DMS79 (cell line): ENCODE measurements at places on chromosomes 2 and 18.

DNA sequence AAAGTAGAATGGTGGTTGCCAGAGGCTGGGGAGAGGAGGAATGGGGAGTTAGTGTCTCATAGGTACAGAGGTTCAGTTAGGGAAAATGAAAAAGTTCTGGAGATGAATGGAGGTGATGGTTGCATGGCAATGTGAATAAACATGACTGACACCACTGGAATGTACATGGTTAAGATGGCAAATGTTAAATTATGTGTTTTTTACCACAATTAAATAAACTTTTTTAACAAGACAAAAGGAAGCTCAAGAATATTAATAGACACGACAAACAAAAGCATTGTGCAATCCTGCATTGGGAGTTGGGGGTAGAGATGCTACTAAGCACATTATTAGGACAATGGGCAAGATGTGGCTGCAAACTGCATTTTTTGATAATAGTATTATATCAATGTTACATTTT, 147.7 kb downstream of the TWIST2 start:
- DNase-seq, result no peak

DNA sequence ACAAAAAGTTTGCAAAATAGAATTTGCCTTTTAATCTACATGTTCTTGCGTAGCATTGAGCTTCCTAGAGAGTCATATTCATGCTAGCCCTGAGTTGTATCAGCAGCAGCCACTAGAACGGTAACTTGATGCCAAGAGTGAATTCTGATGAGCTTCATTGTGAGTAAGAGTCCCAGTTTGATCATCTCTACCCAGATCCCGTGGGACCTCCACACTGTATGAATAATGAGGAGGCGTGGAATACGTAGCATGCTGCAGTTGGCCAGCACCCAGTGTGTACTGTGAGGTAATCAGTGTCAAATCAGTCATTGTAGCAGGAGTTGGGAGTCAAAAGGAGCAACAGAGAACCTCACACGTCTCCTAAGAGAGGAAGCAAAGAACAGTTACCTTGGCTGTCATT, 197.9 kb downstream of the NEDD4L start:
- DNase-seq, result peak; percentile 36

DNA sequence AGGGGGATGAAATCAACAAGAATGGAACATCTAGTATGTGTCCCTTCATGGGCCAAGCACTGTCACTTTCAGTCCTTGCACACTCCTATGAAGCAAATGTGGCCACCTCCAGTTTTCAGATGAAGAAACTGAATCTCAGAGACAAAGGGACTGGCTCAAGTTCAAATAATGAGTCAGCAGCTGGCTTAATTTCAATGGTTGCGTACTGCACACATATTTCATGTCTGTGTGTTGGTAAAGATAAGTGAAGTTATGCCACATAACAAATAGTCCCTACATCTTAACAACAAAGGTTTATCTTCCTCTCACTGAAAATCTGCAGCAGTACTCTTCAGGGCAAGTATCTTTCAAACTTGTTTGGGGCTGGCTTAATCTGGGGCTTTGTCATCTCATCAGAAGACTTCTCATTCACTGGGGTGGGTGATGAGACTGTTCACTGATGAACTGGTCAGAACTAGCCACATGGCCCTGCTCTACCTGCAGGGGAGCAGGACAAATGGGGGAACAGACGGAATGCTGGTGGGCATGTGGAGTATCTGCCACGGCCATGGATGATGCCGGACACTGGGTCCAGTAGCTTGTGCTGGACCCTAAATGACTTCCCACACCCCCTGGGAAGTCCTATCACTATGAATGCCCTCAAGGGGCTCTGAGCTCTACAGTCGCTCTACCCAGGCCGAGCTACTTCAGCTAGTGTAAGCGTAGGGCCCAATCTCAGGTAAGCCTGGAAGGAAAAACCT, 263.2 kb downstream of the CYP26B1 start:
- no peak for DNase-seq

- DNase-seq, result no peak
These were observed 133.7 kb downstream of the COL6A3 start for GRCh38 chr2:237280229-237280628.

- peak; percentile 65 for DNase-seq
These were observed 82.6 kb downstream of the PKP4 start for GRCh38 chr2:158539176-158540005.

DNA sequence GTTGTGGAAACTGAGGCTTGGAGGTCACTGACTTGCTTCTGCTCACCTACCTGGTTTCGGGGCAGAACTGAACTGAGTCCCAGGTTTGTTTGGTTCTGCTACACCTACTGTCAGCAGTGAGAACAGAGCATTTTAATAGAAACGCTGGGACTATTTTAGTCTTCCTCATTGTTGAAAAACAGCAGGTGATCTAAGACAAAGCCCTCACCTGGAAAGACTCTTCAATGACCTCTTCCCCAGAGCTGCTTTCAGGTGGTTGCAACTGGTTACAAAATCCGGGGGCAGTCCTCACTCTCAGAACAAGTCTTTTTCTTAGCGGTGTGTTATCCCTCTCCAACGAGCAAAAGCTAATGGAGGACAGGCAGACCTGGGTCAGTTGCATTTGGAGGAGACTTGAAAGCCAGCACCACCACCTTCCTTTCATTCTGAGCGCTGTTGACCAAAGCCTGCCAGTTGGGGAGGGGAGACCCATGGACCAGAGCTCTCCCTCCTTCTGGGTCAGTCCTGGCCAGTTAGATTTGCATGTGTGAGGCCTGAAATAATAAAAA, 217.0 kb downstream of the NCK2 start:
- no peak for DNase-seq

DNA sequence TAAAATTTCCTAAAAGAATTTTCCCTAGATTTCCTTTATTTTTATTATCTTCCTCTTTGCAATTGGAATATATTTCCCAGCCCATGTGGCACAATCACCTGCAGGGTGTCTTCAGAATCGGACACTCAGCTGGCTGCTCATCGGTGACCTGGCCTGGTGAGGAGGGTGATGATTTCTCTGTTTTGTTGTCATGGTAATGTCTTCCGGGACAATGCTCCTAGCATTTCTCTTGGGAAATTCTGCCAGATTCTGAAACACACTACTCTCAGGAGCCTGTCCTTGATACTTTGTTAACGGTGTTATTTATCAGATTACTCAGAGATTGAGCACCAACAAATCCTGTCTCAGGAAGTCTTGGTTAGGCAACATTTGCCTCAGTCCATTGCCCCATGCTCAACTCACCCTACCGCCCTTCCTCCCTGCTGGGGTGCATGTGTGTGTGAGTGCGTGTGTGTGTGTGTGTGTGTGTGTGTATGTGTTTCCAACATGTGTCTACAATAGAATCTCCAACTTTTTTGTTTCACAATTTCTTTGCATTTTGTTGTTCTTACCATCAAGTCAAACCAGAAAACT, 70.3 kb downstream of the MYT1L start:
- DNase-seq, result no peak

- no peak for DNase-seq
These were observed 223.1 kb downstream of the GLI2 start for GRCh38 chr2:120958623-120959366.

GRCh38 chr2:236959036-236959435, 126.7 kb upstream of the COPS8 start:
- no peak for DNase-seq

DNA sequence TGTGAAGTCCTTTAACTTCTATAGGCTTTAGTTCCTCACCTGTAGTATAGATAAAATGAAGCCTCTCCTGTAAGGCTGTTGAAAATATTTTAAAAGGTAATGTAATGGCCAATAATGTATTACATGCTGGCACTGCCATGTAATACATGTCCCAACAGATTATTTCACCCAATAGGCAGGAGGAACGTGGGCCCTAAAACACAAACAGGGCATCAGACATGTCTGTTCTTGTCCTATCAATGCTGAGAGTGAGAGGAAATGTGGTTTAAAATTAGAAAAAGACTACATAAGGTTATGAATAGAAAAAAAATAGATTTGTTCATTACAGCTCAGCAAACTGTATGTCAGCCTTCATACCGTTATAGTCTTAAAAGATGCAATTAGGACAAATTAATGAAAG, 492.7 kb upstream of the DDX18 start:
- no peak for DNase-seq

GRCh38 chr18:79935499-79935898, 16.0 kb downstream of the SLC66A2 start:
- no peak for DNase-seq

- peak; percentile 16 for DNase-seq
These were observed 25.0 kb upstream of the RAPGEF4 start for GRCh38 chr2:172710584-172711047.

DNA sequence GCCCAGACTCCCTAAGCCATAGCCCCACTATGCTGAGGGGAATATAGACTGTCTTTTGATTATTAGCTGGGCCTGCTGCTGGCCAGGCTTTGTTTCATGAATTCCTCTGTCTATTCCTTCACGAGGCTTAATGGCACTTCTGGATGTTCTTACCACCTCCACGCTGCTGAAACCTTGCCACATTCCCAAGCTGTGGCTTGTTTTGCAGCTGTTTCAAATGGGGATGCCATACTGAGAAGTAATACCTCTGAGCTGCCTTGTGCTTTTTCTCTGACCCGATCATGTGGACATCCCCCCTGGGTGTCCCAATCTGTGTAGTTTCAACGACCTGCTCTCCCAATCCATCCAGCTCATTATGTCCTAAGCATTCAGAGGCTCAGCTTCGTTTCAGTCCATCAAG, 114.1 kb downstream of the ICOS start:
- DNase-seq, result no peak

GRCh38 chr2:144414324-144414845, 105.5 kb downstream of the ZEB2 start:
- DNase-seq, result no peak

DNA sequence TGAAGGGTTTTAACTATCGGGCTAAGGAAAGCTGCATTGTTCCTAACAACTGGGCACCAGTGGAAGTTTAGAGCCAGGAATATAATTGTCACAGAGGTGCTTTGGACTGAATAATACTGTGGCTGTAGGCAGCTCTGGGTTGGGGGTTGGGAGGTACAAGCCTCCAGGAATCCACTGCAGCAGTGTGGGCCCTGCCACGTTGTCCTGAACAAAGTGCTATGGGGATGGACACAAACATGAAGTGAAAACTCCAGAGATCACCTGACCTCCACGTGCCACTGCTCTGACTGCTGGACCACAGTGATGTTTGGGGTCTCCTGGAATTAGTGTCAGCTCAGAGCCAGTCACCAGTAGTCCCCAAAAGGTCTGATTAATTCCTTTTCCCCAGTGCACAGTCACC, 110.9 kb downstream of the BCL2 start:
- DNase-seq, result no peak

GRCh38 chr2:233433794-233434193, 79.5 kb downstream of the DGKD start:
- DNase-seq, result no peak

DNA sequence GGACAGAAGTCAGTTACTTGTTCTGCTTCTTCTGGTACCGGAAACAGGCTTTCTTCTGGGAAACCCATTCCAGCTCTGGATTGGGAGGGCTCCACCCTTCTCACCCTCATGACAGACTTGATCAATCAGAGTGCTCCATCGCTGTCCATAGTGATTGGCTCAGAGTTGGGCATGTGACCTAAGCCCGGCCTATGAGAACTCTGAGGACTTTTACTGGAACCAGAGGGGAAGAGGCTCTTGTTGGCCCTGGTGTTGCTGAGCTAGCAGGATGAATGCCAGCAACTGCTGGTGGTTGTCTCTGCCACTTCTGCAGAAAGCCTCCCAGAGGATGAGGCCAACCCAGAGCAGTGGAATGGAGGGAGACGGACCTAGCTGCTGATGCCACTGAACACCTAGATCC, 33.3 kb downstream of the TMEM37 start:
- no peak for DNase-seq

DNA sequence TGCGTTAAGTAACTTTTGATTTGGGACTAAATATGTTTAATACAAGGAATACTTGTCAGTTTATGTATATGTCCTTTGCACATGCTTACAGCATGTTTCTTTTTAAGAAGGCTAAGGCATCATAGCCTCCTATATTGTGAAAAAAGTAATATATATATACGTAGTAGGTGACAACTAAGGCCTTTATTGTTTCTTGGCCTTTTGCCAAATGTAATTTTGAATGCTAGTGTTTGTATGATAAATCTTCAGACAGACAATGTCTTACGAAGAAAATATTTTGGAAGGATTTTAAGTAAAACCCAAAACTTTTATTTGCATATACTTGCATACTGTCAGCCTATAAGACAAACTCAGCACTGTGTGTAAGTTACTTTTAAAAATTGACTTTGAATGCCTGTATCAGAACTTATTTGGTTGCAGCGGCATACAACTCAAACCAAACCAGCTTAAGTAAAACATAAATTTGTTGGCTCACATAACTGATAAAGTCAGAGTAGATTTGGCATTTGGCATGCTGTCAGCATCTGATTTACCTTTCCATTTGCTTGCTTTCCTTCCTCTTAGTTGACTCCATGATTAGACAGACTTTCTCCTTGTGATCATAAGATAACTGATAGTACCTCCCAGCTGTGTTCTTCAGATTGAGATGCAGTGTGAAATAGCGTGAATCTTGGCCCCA, 24.4 kb downstream of the UBE2E3 start:
- DNase-seq, result no peak

- no peak for DNase-seq
These were observed 178.7 kb downstream of the EN1 start for GRCh38 chr2:118668431-118669424.

DNA sequence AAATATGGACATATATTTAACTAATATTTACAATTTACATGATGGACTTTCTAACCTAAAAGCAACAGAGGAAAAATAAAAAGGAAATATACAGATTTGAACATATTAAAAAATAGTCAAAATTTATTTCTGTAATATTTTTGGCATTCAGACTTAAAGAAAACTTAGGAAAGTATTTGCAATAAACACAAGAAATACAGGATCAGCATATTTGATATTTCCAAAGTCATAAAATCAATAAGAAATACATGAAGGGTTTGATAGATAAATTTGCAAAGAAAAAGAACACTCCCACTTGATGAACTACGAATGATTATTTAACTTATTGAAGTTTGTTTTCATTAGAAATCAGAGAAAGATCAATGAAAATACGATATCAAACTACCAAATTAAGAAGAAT, 48.6 kb upstream of the CD302 start:
- DNase-seq, result no peak

GRCh38 chr2:237866101-237866621, 6.7 kb downstream of the RAMP1 start:
- no peak for DNase-seq

DNA sequence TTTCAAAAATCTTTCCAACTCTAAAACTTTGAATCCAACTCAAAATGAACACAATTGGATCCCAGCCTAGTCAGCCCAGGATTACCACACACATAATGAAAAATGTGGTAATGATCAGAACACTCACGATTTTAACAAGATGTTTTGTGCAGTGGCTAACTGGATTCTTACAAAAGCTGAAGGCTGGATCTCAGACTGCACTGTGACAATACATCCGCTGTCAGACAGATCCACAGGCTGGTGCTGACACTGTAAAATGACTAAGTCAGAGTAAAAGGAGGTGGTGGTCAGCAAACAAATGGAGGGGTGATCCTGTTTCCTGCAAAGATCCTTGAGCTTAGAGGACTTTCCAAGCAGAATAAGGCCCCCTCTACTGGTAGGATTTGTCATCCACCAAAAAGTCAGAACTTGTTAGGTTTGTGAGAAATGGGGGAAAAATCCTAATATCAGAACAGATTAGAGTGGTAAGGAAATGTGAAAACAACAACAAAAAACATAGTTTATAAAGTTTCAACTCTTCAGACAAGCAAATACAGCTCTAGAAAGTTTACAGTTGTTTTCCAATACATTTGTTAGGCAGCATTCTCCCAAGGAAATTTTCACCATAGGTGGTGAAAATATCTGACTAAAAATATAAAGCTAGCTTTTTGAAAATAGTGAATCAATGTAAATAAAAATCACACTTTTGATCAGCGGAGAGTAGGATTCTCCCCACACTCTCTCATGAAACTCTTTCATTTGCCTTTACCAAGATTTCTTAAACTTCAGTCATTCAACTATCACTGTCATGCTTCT, 211.9 kb downstream of the AGPS start:
- DNase-seq, result no peak
